Natural killer cell (primary cell): ENCODE measurements at places on chromosomes 1 and 21.
A peak's percentile ranks its signal among the peaks of the same experiment; 100 is the strongest.

DNA sequence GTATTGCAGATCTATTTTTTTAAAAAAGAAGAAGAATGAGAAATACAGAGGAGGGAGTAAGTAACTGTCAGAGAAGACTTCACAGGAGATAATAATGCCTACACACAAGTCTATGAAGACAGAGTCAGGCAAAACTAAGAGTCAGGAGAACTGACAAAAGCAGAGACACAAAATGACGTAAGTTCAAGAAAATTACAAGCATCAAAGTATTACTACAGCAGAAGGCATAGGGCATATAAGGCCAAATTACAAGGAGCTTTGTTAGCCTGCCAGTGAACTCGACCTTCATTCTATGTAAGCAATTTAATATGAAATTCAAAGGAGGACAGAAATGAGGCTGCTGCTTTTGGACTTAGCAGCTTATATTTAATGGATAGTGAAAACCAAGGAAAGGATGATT lies 23.7 kb downstream of the FAF1 start:
- H3K27ac ChIP-seq: no peak overlapping the region
- H3K27me3 ChIP-seq: no peaks in the 10 kb centered on the region
- H3K36me3 ChIP-seq: no peaks in the 10 kb centered on the region

- peak; percentile 55 for DNase-seq
- H3K36me3 ChIP-seq: no peaks in the 10 kb centered on the region
Observed at GRCh38 chr1:182069028-182069466, 7.5 kb upstream of the ZNF648 start.

- H3K4me1 ChIP-seq: no peaks in the 10 kb centered on the region
- no peak overlapping the region for H3K27ac ChIP-seq
- no peak overlapping the region for H3K4me3 ChIP-seq
- H3K36me3 ChIP-seq: no peaks in the 10 kb centered on the region
Observed at GRCh38 chr1:219665089-219665488, 52.2 kb upstream of the ZC3H11B start.

DNA sequence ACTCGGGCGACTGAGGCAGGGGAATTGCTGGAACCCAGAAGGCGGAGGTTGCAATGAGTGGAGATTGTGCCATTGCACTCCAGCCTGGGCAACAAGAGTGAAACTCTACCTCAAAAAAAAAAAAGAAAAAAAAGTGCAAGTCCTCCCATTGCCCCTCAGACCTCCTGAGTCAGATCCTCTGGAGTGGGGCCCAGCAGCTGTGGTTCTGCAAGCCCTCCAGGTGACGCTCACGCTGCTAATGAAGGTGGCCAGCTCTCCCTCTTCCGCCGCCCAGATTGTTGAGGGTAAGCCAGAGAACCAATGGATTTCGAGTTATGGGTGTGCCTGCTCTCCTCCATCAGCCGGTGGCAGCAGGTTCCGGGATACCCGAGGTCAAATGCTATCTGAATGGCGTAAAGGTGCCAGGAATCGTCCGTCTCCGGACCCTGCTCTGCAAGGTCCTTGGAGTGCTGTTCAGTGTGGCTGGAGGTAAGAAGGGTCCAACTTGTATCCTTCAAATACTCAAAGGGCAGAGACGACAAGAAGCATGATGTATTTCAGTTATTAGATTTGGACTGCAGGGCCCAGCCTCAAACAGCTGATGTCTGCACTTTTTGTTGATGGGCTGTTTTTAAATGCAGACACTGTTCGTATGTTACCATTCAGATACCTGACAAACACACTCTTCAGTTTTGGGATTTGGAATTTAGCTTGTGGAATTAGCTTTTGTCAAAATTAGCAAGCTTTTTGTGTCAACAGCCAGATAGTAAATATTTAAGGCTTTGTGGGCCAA lies 17.6 kb downstream of the CLCN6 start:
- H3K36me3 ChIP-seq: peaks cover 47% of the 10 kb centered on the region
- H3K27me3 ChIP-seq: no peaks in the 10 kb centered on the region
- H3K4me3 ChIP-seq: no peak overlapping the region
- no peaks in the 10 kb centered on the region for H3K4me1 ChIP-seq

DNA sequence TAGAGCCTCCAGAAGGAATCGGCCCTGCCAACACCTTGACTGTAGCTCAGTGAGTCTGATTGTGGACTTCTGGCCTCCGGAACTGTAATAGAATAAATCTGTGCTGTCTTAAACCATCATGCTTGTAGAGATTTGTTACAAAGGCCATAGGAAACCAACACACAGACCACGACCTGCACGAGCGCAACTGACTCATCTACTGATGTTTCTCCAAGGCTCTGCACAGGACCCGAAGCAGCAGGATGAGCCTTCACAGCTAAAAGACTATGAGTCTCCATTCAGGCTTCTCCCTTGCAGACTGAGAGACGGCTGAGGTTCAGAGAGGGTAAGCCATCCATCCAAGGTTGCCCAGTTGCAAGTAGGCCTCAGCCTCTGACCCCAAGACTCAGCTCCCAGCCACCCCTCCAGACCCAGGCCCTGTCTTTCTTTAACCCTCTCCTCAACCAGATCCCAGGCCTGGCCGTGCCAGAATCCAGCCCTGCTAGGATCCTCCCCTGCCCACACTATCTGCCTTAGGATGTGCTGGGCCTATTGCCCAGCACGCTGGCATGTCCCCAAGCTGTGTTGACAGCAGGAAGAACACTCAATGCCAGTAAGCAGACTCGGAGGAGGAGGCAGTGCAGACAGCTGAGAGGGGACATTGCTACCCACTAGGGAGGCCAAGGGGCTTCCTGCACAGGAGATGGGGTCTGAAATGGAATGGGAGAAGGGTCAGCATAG lies 109.0 kb downstream of the HMGB4 start:
- DNase-seq: no peak
- no peaks in the 10 kb centered on the region for H3K4me1 ChIP-seq
- H3K27ac ChIP-seq: no peak overlapping the region
- H3K4me3 ChIP-seq: no peak overlapping the region
- no peaks in the 10 kb centered on the region for H3K36me3 ChIP-seq

- no peaks in the 10 kb centered on the region for H3K4me1 ChIP-seq
- H3K27me3 ChIP-seq: no peaks in the 10 kb centered on the region
- DNase-seq: no peak
- no peaks in the 10 kb centered on the region for H3K36me3 ChIP-seq
- no peak overlapping the region for H3K27ac ChIP-seq
Observed at GRCh38 chr1:106224426-106224825, 832.0 kb upstream of the PRMT6 start.

GRCh38 chr1:47182676-47183235 lies 7.1 kb downstream of the PDZK1IP1 start:
- H3K4me3 ChIP-seq: no peak overlapping the region
- no peaks in the 10 kb centered on the region for H3K36me3 ChIP-seq
- H3K4me1 ChIP-seq: peaks cover 9% of the 10 kb centered on the region
- DNase-seq: no peak

- H3K36me3 ChIP-seq: no peaks in the 10 kb centered on the region
- peaks cover 52% of the 10 kb centered on the region for H3K4me1 ChIP-seq
- peak overlapping the region; percentile 52 for H3K4me3 ChIP-seq
- no peaks in the 10 kb centered on the region for H3K27me3 ChIP-seq
- peak overlapping the region; percentile 94 for H3K27ac ChIP-seq
- DNase-seq: no peak
Observed at GRCh38 chr1:207822602-207823451, 71.0 kb downstream of the CD46 start.

- no peak overlapping the region for H3K27ac ChIP-seq
- no peak for DNase-seq
- H3K27me3 ChIP-seq: no peaks in the 10 kb centered on the region
- H3K4me1 ChIP-seq: no peaks in the 10 kb centered on the region
- H3K36me3 ChIP-seq: peaks cover 3% of the 10 kb centered on the region
Observed at GRCh38 chr1:235486321-235486720, 17.9 kb downstream of the B3GALNT2 start.

DNA sequence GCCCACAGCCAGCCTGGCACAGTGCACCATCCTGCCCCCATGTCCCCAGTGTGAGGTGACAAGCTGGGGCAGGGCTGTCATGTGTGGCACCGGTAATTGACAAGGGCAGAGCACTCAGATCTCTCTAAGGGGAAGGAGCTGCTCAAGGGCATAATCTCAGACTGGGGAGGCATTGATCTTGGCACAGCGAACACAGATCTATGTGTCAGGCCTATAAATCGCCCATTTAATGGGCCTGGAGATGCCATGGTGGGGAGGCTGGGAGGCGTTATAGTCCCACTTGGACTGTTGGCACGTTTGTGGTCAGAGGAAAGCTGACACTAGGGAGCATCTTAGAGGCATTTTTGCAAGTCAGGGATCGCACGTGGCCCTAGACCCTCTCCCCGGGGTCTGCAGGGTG lies 594.1 kb downstream of the PTPRU start:
- H3K36me3 ChIP-seq: no peaks in the 10 kb centered on the region
- no peak overlapping the region for H3K27ac ChIP-seq
- H3K27me3 ChIP-seq: no peaks in the 10 kb centered on the region
- DNase-seq: no peak
- no peaks in the 10 kb centered on the region for H3K4me1 ChIP-seq

GRCh38 chr1:167440345-167440744 lies 78.0 kb downstream of the CD247 start:
- peaks cover 90% of the 10 kb centered on the region for H3K4me1 ChIP-seq
- H3K36me3 ChIP-seq: peaks cover 83% of the 10 kb centered on the region
- H3K27me3 ChIP-seq: no peaks in the 10 kb centered on the region
- DNase-seq: no peak

DNA sequence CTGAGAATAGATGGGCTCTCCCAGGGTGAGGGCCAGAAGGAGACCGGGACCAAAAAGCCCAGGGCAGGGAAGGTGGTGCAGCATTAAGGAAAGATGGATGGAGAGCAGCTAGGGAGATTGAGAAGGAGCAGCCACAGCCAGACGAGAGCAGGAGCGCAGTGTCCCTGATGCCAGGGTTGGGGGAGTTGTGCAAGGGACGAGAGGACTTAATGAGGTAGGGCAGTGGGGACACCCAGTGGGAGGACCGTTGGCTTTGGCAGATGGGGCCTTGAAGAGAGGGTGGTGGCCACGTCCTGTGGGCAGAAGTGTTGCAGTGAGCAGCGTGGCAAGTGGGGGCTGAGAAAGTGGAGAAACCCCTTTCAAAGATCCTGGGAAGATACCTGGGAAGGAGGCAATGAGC lies 38.0 kb upstream of the KDM4A start:
- no peaks in the 10 kb centered on the region for H3K4me1 ChIP-seq
- H3K27ac ChIP-seq: no peak overlapping the region
- DNase-seq: no peak

DNA sequence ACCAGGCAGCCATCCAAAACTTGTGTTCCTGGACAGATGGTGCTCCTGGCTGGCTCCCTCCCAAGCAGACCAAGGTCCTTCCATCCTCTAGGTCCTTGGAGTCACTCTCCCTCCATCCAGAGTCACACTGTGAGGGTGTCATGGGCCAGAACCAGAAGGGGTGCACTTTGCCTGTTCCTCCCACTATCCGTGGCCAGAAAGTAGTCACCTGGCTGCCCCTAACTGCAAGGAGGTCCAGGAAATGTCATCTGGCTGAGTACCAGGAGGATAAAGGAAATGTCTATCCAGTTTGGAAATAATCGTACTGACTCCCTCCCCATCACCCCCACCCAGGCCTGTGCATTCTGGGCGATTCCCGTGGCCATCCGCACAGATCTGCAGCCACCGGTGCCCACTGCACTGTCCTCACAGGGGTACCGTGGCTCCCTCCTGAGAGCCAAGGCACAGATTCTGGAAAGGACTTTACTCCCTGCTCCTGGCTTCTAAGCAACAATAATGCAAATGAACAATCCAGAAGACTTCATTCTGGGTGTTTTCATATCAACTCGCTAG lies 253.2 kb downstream of the NPHP4 start:
- no peak overlapping the region for H3K4me3 ChIP-seq
- peaks cover 7% of the 10 kb centered on the region for H3K4me1 ChIP-seq
- no peaks in the 10 kb centered on the region for H3K36me3 ChIP-seq

GRCh38 chr1:173568483-173568882 lies 34.4 kb downstream of the SLC9C2 start:
- peaks cover 3% of the 10 kb centered on the region for H3K4me1 ChIP-seq
- H3K27ac ChIP-seq: no peak overlapping the region
- H3K27me3 ChIP-seq: peaks cover 2% of the 10 kb centered on the region

GRCh38 chr1:167472752-167473521 lies 45.4 kb downstream of the CD247 start:
- H3K4me1 ChIP-seq: peaks cover 70% of the 10 kb centered on the region
- no peak overlapping the region for H3K4me3 ChIP-seq
- no peak for DNase-seq
- H3K27me3 ChIP-seq: no peaks in the 10 kb centered on the region
- H3K36me3 ChIP-seq: peaks cover 24% of the 10 kb centered on the region
- H3K27ac ChIP-seq: peak overlapping the region; percentile 87

- no peak for DNase-seq
- H3K27me3 ChIP-seq: no peaks in the 10 kb centered on the region
- no peak overlapping the region for H3K27ac ChIP-seq
- H3K4me1 ChIP-seq: peaks cover 9% of the 10 kb centered on the region
- no peaks in the 10 kb centered on the region for H3K36me3 ChIP-seq
Observed at GRCh38 chr1:3319874-3320245, 134.6 kb upstream of the ARHGEF16 start.

DNA sequence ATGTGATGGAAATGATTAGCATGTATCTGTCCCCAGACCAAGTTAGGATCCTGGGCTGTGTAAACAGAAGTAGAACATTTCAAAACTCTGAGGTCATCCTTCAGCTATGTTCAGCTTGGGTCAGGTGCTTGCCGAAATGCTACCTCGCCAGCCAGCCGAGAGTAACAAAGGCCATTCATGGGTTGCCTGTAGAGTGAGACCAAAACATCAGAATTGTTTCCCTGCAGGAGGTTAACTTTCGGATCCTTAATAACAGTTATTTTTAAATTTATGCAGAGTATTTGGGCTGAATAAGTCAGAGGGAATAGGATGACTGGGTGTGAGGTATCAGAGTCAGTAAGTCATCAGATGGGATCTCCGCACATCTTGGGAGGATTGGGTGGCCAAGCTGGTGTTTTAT lies 35.6 kb downstream of the SMYD2 start:
- H3K36me3 ChIP-seq: peaks cover 10% of the 10 kb centered on the region
- no peak overlapping the region for H3K27ac ChIP-seq

DNA sequence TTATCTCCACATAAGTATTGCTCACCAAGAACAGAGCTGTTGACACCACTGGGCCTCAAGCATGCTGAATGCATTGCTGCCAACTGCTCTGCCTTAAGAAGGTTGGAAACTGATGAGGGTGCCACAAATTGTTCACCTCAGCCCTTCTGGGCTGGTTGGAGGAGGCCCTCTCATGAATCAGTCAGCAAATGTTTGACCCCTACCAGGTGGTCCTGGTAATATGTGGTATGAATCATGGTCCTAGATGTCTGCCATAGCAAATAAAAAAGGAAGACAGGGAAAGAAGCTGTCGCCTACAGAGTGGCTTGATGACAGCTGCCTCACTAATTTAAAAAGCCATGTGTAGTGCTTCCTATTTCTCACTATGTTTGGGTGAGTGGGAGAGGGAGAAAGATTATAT lies 12.2 kb downstream of the SPATA46 start:
- no peak overlapping the region for H3K27ac ChIP-seq
- H3K27me3 ChIP-seq: no peaks in the 10 kb centered on the region
- H3K36me3 ChIP-seq: no peaks in the 10 kb centered on the region
- H3K4me1 ChIP-seq: peaks cover 11% of the 10 kb centered on the region

GRCh38 chr1:170498876-170499275 lies 33.1 kb upstream of the GORAB start:
- H3K36me3 ChIP-seq: no peaks in the 10 kb centered on the region
- H3K27ac ChIP-seq: no peak overlapping the region

GRCh38 chr1:50237056-50237455 lies 128.3 kb downstream of the ELAVL4 start:
- no peak overlapping the region for H3K27ac ChIP-seq
- no peaks in the 10 kb centered on the region for H3K36me3 ChIP-seq
- no peak overlapping the region for H3K4me3 ChIP-seq
- DNase-seq: no peak
- no peaks in the 10 kb centered on the region for H3K27me3 ChIP-seq
